ENCODE measurements at places on chromosomes 12 and 14.

DNA sequence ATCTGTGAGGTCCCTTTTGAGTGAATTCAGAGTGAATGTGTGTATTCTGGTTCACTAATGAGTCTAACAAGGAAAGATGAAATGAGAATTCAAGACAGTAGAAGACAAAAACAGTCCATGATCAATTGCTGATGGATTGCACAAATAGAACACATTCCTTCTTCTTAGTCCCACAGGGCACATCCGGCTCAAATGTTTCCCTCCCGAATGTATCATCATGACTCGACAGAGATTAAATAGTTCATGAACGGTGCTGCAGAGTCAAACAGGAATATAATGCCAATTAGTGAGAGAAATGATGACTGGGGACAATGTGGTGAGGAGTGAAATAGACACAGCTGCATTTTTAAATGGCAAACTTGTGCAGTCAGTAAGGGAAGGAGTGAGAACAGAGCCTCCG is 11.5 kb upstream of the SFSWAP start:
- DNase-seq: no peak

- peak; percentile 11 for DNase-seq
Observed at GRCh38 chr14:67485501-67486095, 2.9 kb downstream of the TMEM229B start.

- peak; percentile 17 for DNase-seq
Observed at GRCh38 chr12:3777206-3777809, 24.4 kb upstream of the CRACR2A start.

- no peak for DNase-seq
Observed at GRCh38 chr12:131331148-131331750, 377.5 kb downstream of the ADGRD1 start.

GRCh38 chr14:104681689-104682074 is 7.7 kb upstream of the INF2 start:
- DNase-seq: no peak

- no peak for DNase-seq
Observed at GRCh38 chr12:1064317-1064716, 73.3 kb downstream of the ERC1 start.

DNA sequence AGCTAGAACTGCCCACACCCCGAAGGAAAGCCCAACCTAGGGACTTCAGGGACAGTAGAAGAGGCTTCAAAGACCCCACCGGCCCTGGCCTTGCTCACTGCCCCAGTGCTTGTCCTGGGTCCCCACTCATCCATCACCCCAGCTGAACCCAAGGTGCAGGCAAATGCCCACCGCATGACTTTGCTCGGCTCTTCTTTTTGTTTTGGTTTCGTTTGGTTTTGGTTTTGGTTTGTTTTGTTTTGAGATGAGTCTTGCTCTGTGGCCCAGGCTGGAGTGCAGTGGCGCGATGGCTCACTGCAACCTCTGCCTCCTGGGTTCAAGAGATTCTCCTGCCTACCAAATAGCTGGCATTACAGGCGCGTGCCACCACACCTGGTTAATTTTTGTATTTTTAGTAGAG is 9.0 kb downstream of the CCDC85C start:
- DNase-seq: no peak
